T-helper 9 cell (primary cell): ENCODE measurements at places on chromosomes 7 and 10.

DNA sequence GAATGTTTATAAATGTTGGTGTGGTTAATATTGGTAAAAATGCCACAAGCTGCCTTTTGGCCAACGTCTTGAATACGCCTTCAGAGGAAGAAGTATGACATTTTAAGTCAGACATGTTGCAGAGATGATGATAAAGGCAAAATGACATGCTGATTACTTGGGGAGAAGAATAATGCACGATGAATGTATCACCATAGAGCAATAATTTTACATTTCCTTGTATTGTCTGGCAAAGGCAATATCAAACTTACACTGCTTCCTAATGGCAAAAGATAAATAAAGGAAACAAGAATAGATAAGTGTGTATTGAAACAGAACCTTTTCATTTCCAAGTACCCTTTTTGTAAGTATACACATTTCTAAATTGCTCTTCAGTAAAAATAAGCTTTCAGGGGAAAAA lies 8.6 kb downstream of the MRC1 start:
- DNase-seq, result no peak

GRCh38 chr10:43772171-43772570 lies 123.5 kb upstream of the ZNF32 start:
- DNase-seq, result no peak

DNA sequence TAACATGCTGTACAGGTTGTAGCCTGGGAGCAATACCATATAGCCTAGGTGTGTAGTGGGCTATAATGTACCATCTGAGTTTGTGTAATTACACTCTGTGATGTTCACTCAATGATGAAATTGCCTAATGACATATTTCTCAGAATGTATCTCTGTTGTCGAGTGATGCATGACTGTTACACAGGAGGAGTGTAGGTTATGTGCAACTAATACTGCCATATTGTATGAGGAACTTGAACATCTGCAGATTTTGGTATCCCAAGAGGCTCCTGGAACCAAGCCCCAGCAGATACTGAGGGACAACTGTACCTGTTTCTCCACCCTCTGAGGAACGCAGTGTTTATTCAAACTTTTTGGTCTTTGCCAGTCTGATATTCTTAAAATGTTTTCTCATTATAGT lies 38.6 kb downstream of the NACAD start:
- no peak for DNase-seq

DNA sequence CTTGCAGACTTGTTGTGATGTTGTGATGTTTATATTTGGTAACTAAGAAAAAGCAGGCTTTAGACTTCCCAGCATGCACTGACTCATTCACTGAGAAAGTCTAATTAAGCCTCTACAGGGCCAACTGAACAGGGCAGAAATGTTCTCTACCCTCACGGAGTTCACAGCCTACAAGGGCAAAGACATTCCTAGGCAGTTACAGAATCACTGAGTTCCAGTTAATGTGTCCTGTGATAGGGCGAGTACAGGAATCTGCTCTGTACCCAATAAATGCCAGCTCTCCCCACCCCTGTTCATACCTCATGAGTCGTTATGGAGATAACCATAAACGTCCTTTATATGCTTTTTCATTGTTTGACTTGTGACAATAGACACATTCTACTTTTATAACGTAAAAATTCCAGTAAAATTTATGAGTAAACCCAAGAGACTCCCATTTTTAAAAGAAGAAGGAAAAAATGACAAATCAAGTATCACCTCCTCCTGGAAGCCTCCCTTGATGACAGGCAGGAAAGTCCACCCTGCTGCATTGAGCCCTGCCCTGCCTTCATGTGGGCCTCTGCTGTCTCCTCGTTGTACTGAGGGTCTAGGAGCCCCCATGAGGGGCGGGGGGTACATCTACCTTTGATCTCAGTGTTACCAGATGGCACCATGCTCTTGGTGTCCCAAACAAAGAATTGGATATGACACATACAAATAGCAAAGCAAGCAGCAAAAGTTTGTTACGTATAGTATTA lies 14.3 kb downstream of the MUC12 start:
- DNase-seq, result no peak

GRCh38 chr7:48868916-48869315 lies 55.4 kb upstream of the CDC14C start:
- DNase-seq, result no peak

- no peak for DNase-seq
Measured at GRCh38 chr10:91800182-91800581, 2.0 kb downstream of the TNKS2 start.

GRCh38 chr10:70695241-70696030 lies 23.1 kb downstream of the ADAMTS14 start:
- DNase-seq, result no peak

GRCh38 chr10:96376483-96376882 lies 17.7 kb upstream of the OPALIN start:
- DNase-seq, result no peak

GRCh38 chr10:104563548-104563947 lies 77.5 kb upstream of the SORCS3 start:
- DNase-seq, result no peak

DNA sequence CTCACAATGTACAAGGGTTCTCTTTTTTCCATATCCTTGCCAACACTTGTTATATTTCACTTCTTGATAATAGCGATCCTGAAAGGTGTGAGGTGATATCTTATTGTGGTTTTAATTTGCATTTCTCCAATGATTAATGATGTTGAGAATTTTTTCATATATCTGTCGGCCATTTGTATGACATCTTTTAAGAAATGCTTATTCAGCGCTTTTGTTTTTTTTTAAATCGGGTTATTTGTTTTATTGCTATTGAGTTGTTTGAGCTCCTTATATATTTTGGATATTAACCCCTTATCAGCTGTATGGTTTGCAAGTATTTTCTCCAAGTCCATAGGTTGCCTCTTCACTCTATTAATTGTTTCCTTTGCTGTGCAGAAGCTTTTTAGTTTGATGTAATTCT lies 218.8 kb downstream of the MTERF1 start:
- DNase-seq, result no peak

DNA sequence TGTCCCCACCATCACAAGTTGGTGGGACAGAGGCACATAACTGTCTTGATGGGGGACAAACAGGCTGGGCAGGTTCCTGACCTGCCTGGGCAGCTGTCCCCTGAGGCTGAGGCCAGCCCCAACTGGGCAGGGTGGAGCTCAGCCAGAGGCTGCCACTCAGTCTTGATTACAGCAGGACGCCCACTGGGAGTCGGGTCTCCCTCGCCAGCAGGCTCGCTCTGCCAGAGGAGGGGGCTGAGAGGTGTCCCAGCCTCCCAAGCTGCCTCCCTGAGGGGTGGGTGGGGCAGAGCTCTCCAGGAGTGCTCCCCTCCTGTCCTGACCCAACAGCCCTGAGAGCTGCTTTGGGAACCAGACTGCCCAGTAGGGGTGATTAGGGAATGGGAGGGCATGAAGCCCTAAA lies 1.8 kb upstream of the CAMK2G start:
- no peak for DNase-seq

DNA sequence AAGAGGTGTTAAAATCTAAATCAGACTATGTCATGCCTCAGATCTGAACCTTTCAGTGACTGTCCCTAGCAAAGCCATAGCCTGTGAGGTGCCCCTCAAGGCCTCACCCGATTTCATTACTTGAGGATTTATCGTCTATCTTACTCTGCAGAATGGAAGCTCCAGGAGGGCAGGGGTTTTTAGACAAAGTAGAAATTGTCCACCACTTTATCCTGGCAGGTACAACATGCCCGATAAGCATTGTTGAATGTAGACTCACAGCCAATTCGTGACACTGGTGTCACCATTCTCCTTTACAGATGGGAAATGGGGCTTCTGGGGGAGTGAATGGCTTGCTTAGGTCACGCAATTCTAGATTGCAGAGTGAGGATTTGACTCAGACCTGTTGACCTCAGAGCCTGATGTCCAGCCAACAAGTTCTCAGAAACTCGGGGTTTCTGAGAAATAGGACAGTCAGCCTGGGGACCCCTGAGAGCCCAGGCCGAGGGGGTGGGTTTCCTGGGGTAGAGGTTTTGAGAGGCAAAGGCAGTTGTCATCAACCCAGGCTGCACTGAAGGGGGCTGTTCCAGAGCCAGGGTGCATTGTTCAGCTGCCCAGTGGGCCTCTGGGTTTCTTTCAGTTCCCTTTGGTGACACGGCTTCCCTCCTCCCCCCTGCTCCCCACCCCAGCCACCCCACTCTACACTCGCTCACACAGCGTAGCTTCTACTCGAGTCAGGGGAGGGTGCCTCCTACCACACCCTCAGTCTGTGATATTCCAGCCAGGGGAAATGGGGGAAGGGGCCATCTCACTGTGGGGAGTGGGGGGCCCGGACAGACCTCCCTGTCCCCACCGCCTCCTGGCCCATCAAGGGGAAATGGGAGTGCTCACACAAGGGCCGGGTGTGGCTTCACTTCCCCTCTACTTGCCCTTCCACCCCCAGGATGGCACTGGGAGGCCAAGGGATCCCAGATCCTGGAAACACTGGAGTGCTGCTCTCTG lies 3.1 kb upstream of the IRF5 start:
- DNase-seq, result no peak

- no peak for DNase-seq
Measured at GRCh38 chr10:14389981-14390590, 59.4 kb upstream of the FRMD4A start.

DNA sequence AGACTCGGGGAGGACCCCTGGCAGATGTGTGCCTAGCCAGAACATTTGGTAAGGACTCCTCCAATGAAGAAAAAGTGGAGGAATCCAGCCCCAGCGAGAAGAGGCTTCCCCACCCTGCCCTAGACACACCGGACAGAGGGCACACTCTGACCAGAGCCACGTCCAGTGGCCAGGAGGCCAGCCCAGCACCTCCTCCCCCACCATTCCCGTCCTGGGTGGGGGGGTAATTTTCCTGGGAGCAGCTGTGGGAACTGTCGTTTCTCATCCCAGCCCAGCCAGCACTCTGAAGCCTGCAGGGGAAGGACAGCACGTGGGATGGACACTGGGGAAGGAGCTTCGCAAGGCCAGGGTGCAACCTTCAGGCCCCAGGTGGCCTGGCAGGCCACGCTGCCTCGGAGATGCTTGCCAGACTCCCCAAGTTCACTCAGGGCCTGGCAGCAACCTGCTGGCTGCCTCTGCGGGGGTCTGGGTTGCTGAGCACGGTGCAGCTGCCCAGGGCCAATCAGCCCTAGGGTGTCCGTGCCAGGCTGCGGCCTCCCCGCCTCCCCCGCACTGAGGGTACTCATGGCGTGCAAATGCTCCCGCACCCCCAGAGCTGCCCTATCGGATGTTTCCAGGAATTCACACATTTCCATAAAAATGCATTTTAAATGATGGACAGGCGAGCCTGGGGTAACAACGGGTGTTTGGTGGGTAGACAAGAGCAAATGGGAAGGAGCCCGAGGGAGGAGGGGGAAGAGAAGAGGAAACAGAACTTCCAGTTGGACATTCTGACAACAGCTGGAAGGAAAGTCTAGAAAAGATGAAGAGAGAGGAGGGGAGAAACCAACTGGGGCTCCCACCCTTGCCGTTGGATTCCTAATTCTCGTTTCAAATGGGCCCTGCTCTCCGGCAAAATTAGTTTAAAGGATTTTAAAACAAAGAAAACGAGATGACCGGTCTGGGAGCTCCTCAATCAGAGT lies 1.9 kb upstream of the EN2 start:
- no peak for DNase-seq

DNA sequence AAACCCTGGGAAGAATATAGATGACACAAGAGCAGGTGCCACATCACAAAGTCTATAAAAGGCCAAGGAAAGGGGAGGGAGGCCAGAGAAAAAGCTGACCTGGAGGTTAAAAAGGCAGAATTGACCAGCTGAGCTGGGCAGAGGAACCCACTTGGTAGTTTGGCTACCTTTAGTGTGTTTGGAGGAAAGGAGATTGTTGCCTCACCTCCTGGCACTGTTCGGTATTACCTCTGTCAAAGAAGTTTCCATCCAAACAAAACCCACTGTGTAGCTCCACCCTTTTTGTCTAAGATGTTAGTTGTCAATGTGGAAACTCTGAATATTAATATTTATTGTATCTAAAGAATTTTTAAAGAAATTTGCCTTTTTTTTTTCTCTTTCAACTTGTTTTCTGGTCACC lies 23.4 kb downstream of the ENTPD7 start:
- no peak for DNase-seq

- no peak for DNase-seq
Measured at GRCh38 chr7:37643876-37644275, 39.7 kb upstream of the GPR141 start.

GRCh38 chr10:3877211-3878000 lies 92.4 kb upstream of the KLF6 start:
- DNase-seq, result no peak

- no peak for DNase-seq
Measured at GRCh38 chr7:46168671-46169383, 247.8 kb upstream of the IGFBP3 start.

DNA sequence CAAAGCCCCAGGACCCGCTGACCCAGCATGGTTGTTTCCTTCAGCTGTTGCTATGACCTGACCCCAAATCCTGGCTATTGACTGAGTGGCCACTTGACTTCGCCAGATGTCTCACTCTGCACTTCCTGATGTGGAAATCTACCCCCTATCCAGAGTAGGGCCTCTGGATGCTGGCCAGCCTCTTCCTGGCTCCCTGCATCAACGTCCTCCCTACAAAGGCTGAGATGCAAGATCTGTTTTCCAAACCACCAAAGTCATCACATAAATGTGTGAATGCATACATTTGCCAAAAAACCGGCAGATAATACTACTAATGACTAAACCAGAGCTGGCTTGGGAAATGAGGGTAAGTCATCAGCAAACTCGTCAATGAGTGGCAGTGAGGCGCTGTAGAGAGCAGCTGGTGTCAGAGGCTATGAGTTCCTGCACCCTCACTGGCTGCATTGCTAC lies 70.4 kb downstream of the PYROXD2 start:
- DNase-seq, result no peak

DNA sequence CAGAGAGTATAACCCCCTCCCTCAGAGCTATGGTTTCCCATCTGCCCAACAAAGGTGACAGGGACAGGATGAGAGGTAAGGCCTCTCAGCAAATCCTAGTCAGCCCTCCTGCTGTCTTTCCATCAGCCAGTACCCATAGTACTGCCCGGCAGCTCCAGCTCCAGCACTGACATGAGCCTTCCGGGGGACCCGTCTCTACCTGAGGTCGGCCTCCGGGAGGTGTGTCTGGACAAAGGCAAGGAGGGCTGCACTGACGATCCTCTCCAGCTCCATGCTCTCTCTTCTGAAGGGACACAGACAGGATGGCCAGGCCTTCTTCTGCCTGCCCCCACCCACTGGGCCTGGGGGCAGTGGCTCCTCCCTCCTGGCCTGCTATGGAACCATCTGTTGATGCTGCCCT lies 4.3 kb downstream of the FBXL15 start:
- DNase-seq, result no peak

- DNase-seq, result no peak
Measured at GRCh38 chr10:114359041-114359952, 45.0 kb downstream of the AFAP1L2 start.

GRCh38 chr7:73702226-73702625 lies 17.2 kb downstream of the STX1A start:
- DNase-seq, result no peak

- no peak for DNase-seq
Measured at GRCh38 chr10:20237091-20237570, 420.9 kb downstream of the PLXDC2 start.
